ENCODE measurements at places on chromosomes 7 and 10.

- DNase-seq, result peak; percentile 1
Observed at GRCh38 chr7:93715234-93715633, 140.7 kb upstream of the CALCR start.

- peak; percentile 45 for DNase-seq
Observed at GRCh38 chr7:141654551-141654950, 47.4 kb downstream of the DENND11 start.

GRCh38 chr10:13684806-13685482 lies 98.2 kb downstream of the PRPF18 start:
- DNase-seq, result no peak

- no peak for DNase-seq
Observed at GRCh38 chr10:130486906-130487305, 350.7 kb downstream of the GLRX3 start.

DNA sequence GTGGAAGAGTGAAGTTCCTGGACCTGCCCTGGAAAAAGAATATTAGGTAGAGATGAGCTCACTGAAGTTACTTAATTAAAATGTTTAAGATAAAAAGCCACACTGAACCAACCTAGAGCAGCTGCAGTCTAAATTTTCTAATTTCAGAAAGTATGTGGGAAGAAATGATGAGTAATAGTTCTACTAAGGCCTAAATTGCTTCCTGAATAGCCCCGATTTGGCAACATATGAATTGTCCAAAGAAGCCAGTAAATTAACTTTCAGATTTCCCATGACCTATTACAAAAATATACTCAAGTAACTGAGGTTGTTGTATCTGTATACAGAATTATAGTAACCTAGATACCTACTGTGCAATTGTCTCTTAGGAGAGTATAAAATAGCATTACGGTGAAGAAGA lies 312.6 kb downstream of the IPMK start:
- no peak for DNase-seq

DNA sequence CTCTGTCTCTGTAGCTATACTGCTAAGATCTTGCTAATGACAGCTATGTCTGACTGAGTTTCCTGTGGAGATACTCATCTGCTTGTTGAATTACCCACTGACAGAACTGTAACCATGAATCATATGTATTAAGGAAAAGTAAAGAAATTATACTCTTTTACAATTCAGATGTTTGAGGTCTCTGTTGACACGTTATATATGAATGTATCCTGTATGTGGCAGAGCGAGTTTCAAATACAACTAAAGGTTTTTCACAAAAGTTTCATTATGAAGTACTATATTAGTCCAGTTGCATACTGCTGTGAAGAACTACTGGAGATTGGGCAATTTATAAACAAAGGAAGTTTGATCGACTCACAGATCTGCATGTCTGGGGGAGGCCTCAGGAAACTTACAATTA lies 232.5 kb downstream of the CDK14 start:
- DNase-seq, result no peak

GRCh38 chr10:62648921-62649320 lies 155.6 kb upstream of the ADO start:
- no peak for DNase-seq

GRCh38 chr10:10515479-10516204 lies 502.0 kb upstream of the CELF2 start:
- no peak for DNase-seq

DNA sequence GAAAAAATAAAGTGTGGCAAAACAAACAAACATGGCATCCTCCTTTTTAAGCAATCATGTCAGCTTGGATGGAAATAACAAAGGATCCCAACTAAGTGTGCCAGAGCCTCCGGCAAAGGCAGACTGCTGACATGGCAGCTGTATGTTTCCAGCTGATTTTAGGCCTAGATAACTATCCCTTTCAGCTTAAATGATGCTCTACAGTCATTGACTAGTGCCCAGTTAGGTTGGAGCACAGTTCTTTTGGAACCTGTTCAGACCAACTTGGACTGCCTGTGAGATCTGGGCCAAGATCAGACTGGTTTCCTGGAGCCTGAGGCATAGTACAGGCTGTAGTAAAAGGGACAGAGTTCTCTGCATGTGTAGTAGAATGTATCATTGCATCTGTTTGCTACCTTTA lies 128.7 kb downstream of the DYNC1I1 start:
- DNase-seq, result peak; percentile 54

GRCh38 chr7:24981171-24981951 lies 1.4 kb upstream of the OSBPL3 start:
- DNase-seq, result peak; percentile 15
